ENCODE measurements at places on chromosomes 12 and 14.

DNA sequence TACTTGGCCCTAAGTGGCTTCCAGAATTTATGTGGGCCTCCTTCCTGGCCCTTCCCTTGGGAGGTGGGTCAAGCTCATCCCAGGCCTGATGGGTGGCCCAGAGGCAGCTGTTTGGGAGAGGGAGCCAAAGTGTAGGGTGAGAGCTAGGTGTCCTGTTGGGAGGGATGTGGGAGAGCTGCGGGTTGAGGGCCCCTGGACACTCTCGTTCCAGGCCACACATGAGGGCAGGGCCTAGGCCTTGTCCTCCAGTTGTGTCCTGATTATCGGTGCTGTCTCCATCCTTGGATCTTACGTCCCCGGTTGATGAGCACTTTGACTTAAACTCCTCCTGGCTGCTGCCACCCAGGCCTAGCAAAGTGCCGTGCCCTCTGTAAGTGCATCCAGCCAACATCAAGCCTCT is 177.5 kb upstream of the VASH1 start:
- DNase-seq, result no peak

- no peak for DNase-seq
These were observed 419.0 kb upstream of the MGAT4C start for GRCh38 chr12:86675197-86675596.

- no peak for DNase-seq
These were observed 9.3 kb downstream of the DHRS2 start for GRCh38 chr14:23645504-23645811.

DNA sequence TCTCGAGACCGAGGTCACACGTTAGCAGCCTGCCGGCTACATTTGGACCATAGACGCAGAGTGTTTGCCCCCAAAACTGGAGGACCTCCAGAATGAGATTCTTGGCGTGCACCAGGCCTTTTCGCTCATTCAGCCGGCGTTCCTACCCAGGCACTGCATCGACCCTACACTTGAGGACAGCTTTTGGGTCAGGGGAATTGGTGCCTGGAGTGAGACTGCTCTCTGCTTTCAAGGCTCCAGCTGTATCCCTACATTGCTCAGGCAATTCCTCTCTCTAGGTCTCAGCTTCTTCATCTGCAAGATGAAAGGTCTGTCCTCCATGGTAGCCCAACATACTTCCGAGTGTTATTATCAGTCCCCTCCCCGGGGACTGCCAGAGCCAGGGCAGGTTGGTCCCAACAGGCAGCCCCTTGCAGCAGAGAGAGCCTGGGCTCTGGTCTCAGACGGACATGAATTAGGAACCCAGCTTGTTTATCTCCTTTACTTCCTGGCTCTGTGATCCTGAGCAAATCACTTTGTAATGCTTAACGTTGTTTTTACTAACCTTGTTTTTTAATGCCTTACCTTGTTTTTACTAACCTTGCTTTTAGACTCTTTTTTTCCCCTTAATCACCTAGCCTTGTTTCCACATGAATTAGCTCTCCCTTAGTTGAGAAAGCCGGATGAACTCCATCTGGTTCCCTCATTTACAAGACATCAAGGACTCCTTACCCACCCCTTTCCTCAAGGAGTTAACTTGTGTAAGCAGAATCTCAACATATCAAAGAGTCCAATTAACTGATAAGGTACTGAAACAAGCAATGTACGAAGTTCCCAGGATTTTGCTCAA is 892 bp downstream of the TCHP start:
- DNase-seq, result no peak

- DNase-seq, result no peak
These were observed 89.2 kb downstream of the DICER1 start for GRCh38 chr14:95068080-95068479.

DNA sequence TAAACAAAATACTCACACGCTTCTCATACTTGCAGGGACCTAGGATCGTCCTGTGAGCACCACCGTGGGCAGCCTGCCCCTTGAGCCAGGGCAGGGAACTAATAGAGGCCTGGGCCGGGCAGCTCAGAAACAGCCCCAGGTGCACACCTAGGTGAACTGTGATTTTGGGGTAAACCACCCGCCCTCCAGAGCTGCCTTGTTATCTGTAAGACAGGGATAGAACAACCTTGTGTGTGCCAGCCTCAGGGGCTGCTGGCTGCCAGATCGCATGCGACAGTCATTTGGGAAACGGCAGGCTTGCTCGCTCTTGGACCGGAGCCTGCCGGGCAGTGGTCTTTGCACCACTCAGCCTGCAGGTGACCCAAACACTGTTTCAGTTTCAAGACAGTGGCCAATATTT is 86.8 kb downstream of the ADGRD1 start:
- DNase-seq, result no peak

- DNase-seq, result no peak
These were observed 72.3 kb downstream of the SRGAP1 start for GRCh38 chr12:63916561-63917476.

DNA sequence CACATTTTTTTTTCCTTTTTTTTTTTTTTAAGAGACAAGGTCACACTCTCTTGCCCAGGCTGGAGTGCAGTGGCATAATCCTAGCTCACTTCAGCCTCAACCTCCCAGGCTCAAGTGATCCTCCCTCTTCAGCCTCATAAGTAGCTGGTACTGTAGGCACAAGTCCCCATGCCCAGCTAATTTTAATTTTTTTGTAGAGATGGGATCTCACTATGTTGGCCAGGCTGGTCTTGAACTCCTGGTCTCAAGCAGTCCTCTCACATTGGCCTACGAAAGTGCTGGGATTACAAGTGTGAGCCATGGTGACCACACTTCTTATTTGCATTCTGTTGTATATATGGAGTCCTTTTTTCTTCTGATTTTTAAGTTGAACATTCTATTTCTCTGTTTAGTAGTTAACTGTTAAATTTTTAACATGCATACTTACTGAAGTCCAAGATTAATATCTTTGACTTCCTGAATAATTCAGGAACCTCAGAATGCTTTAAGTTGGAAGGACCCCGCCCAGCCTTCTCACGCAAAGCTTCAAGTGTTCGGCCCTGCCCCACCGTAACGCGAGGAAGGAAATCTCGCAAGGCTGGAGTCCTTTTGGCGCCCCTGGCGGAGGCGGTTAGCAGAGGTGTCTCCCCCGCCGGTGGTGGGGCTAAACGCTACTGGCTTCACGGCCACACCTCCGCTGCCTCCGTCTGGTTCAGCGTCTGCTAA is 21.6 kb downstream of the SPATS2 start:
- peak; percentile 45 for DNase-seq

DNA sequence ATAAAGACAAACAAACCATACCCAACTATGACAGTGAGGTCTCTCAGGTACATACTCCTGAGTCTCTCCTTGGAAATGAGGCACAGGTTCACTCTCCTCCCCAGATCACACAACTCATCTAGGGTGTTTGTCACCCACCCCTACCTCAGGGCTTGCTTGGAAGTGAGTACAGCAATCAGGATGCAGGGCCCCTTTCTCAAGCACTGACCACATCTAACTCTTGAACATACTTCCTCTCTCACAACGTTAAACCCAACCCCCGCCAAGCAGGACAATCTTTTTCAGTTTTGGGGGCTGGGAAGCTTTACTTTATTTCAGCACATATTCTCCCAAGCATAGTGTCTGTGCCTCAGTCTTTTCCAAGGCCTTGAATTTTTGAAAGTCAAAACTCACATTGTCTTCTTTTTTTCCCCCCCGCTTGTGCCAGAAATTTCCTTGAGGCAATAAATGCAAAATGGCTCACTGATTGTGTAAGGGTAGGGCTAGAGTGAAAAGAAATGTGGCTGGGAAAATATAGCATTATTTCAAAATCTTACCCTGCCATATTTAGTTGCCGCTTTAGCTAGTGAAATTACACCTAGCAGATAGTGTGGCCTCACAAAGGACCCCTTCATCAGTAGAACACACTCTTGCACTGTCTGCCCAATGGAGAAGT is 2.4 kb upstream of the GPR65 start:
- no peak for DNase-seq

DNA sequence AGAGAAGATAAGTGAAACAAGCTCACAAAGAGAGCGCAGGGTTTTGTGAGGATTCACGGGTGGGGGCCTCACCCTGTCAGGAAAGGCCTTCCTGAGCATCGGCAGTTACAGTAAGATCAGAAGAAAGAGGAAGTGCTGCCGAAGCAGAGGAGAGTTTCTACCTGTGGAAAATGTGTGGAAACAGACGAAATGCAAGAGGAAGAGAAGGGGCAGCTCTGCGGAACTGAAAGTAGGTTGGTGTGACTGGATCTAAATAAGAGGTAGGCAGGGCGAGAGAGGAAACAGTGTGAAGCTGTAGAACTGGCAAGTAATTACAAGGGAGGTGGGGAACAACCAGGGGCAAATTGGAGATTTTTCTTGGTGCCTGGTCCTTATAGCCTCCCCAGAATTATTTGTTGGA is 2.6 kb downstream of the GPR68 start:
- no peak for DNase-seq

DNA sequence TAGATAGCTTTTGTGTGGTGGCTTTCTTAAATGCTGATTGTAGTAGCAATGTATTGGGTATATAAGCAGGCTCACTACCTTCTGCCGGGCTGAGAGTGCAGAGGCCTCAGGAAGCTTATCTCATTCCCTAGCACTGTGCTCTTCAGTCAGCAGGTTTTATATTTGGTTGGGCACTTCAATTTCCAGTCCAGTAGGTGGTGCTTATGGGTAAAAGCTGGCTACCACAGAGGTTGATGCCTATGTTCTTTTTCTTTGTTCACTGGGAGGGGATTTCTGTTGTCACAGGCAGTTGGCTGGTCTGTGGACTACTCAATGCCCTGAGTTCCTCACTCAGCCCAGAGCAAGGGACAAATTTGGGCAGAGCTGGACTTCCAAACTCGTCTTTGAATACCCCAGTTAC is 43.0 kb upstream of the GLIPR1 start:
- DNase-seq, result no peak

DNA sequence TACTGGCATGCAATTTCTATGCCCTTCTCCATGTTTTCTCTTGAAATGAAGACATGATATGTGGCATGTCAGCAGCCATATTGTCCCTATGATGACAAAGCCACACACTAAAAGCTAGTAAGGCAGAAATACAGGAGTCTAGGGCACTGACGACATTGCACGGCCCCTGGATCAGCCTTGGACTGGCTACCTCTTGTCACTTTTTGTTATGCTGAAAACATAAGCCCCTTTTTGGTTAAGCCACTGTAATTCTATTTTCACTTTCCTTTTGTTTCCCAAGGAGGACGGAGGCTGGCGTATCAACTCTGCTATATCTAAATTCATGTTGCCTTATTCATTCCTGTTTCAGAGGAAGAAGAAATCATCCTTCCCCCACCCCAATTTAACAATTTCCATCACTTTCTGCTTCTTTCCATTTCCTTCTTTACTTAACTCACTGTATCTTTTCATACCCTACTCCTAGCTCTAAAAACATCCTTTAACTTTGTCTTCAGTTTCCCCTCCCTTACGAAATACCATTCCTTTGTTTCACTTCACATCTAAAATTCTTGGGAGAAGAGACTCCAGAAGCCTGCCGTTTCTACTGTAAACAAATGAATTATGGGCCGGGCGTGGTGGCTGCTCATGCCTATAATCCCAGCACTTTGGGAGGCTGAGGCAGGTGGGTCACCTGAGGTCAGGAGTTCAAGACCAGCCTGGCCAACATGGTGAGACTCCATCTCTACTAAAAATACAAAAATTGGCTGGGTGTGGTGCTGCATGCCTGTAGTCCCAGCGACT is 364.1 kb downstream of the PCNX1 start:
- DNase-seq, result no peak

DNA sequence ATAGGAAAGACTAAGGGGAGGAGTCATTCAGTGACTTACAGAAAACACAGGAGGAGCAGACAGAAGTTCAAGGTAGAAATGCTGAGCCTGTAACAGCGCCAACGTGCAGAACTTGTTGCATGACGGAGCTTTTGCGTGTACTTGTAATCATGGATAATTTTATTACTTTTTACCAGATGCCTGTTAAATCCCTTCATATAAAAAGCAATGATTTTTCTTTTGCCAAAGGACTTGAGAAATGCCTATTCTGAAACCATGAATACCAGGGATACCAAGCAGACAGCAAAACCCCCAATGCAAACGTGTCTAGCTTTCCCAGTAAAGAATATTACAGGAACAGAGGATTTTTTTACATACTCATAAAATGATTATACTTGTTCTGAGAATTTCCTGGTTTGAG is 163.6 kb upstream of the GSC start:
- DNase-seq, result no peak

GRCh38 chr12:109553483-109553882 is 19.8 kb downstream of the MMAB start:
- DNase-seq, result no peak

DNA sequence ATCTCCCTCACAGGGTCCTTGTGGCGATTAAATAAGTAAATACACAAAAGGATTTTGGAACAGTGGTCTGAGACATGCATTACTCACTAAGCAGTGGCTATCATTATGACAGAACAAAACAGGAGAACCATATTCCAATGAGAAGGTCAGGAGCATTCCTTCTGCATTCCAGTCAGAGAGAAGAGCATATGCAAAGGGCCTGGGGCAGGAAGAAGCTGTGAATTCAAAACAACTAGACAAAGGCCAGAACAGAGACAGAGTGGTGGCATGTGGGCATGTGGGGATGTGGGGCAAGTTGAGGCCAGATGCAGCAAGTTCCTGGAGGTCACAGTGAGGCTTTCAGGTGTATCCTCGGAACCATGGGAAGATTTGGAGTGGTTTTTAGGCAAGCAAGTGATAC is 70.1 kb upstream of the VRK1 start:
- DNase-seq, result no peak

DNA sequence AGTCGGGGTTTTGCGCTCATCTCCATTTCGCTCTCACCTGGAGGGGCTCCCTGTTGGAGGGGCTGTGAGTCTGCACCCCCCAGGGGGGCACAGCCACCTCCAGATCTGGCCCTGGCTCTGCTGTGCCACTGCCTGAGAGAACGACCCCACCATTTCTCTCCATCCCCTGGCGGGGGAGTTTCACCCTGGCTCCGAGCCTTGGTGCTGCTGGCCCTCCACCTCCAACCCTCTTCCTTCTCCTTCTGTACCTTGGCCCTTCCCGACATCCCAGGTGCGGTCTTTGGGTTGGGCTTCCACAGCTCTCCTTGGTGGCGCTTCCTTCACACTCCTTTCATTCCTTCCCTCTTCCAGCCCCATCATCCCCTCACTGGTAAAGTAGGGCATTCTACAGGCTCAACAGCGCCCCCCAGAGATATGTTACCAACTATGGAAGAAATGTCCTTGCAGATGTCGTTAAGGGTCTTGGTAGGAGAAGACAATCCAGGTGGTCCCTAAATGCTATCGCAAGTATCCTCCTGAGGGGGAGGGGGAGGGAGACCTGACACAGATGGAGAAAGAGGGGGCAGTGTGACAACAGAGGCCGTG is 16.3 kb downstream of the SERPINA1 start:
- DNase-seq, result no peak
